Tongue (tissue), 3 donors: ENCODE measurements at places on chromosomes 11 and 22. TPM values are rescaled to one million over a fixed set of nuclear protein-coding genes. Genes with fewer than 3 reads are reported as not detected.

GRCh38 chr11:19828382-19829108 is 115.9 kb downstream of the NAV2 start:
- DNase-seq = no peak

DNA sequence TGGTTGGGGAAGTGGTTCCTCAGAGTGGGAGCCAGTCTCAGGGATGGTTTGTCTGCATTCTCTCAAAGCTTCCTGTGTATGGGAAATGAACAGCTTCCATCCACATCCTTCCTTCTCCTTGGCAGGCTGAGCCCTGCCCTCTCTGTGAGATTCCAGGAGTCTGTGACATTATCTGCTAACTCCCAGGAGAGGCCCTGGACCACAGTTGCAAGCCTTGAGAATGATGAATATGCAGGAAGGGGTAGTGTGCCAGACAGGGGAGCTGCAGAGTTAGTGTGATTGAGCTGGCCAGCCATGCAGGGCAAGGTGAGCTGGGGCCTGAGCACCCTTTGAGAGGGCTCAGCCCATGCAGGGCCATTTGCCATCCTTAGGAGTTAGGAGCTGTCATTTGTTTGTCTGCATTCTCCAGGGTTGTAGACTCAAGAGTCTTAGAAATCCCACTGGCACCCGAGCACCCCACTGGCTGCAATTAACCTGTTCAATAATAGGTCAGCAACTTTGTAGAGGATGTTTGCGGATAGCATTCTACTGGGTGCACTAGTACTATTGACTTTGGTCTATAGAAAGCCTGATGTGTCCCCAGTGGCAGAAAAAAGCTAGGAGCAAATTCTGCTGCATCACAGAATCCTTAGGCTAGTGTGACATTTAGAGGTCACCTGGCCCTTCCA is 299.0 kb upstream of the CADM1 start:
- no peak for DNase-seq

GRCh38 chr22:23800297-23801237 is 13.8 kb downstream of the SMARCB1 start:
- no peak for DNase-seq

DNA sequence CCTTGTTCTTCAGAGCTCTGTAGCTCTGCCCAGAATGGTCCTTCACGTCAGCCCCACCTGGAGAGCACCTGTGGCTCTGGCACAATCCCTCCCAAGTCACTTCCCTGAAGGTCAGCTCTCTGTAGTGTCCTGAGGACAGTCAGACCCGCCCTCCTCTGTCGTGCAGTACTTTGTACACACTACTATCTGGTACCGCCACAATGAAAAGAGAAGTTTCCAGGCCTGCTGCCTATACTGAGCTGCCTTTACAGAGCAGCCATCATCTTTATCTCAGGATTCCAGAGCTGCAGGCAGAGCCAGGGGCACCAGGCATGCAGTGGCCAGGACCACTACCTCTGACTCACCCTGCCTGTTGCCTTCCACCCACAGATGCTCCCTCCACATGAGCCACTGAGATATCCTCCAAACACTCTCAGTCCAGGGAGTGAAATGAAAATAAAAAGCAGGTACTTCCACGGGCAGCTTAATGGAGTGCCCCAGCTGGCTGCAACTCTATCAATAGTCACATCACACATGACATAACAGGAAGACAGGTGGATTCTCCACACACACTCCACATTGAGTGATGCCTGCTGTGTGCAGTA is 7.3 kb downstream of the PACSIN2 start:
- no peak for DNase-seq

- DNase-seq = no peak
Measured at GRCh38 chr11:5807580-5807979, 1.1 kb upstream of the OR52N2 start.

DNA sequence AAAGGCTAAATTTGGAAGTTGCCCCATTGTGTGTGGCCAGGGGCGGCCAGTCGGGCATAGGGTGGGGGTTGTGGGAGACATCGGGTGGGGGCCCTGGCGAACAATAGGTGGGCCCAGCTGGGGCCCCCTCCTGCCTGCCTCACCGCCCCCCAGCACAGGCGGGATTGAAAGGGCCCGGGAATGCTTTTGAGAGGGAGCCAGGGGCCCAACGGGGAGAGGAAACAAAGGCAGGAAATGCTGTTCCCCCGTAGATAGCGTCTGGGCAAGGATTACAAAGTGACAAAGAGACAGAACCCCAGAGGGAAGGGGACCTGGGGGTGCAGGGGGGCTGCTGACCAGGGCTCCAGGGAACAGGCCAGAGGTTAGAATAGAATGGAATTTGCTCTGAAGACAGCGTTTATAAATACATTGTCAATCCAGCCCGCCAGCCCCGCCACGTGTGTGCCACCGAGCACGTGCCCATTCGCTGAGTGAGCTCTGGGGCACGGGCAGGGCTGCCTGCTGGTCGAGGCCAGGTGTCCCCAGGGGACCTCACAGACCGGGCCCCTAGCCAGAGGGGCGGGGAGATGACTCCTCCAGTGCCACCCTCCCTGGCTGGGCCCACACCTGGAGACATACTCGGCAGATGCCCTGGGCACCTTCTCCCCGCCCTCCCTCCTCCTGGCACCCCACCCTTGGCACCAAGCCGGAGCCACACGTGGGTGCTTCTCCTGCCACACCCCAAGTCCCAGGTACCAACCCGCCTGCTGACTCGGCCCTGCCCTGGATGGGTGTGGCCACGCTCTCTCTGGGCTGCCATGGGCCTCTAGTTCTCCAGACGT is 9.7 kb downstream of the PDGFB start:
- DNase-seq = peak; percentile 63

DNA sequence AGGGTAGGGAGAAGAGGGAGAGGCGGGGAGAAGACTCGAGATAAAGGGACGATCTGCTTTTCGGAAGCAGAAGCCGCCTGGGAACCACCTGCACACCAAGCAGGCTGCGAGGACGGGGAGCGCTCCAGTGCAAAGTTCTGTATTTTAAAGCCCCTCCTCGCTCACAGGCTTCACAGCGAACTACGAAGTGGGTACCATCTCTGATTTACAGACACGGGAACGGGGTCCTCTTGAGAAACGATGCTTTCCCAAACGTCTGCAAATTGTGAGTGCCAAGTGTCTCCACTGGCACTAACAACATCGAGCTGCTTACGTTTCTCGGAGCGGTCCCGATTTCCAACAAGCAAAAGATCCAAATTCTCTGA is 700 bp upstream of the STX3 start:
- DNase-seq = peak; percentile 15

- peak; percentile 4 for DNase-seq
Measured at GRCh38 chr11:26096451-26096850, 235.5 kb upstream of the ANO3 start.

- no peak for DNase-seq
Measured at GRCh38 chr11:13294771-13295579, 17.4 kb downstream of the BMAL1 start.

DNA sequence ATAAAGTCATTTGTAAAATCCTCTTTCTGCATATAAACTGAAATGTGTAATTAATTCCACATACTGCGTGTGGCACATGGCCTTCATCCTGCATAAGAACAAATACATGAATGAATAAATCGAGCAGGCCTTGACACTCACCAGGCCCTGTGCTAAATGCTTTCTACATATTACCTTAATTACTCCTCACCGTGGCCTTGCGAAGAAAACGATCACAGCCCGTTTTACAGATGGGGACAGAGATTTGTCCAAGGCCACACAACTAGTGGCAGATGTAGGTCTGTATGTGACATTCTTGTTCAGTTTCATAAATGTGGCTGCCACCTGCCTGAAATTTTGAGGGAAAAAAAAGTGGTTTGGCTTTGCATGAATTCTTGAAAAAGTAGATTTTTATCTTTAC is 5.8 kb upstream of the CCND1 start:
- DNase-seq = no peak

GRCh38 chr11:11218629-11218986 is 134.4 kb downstream of the CSNK2A3 start:
- peak; percentile 48 for DNase-seq

- DNase-seq = no peak
Measured at GRCh38 chr11:78217650-78218541, 29.2 kb downstream of the USP35 start.

DNA sequence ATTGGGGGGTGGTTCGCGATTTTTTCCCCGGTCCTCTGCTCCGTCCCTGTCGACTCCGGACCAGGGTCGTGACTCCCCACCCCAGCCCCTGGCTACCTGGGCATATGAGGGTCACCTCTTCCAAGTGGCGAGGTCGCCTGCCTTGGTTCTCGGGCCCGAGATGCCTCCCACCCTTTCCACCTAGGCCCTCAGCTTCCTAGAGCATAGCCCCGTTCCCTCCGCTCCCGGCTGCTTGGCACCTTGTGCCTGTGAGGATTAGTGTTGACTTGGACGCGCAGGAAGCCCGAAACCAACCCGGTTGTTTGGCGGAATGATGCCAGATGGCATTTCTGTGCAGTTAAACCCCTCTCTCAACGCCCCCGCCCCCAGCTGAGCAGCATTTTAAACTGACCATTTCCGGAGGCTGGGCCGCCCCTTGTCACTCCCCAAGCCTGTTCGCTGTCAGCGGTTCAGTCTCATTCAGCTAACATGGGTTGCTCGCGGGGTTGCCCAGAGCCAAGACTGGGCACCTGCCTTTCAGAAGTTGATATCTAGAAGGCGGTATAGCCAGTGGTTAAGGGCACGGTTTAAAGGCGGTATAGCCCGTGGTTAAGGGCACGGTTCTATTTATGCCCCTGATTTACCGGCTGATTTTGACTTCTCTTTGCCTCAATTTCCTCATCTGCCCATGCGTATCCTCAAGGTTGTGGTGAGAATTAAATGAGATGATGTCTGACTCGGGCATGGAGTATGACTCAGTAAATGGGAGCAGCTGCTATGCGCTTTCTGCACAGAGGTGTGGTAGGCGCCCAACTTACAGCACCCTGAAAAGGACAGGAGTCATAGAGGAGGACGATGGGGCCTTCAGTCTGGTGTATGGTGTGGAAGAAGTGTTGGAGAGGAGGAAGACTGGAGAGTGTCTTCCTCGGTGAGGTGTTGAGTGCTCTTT is 639 bp downstream of the INCENP start:
- peak; percentile 57 for DNase-seq

DNA sequence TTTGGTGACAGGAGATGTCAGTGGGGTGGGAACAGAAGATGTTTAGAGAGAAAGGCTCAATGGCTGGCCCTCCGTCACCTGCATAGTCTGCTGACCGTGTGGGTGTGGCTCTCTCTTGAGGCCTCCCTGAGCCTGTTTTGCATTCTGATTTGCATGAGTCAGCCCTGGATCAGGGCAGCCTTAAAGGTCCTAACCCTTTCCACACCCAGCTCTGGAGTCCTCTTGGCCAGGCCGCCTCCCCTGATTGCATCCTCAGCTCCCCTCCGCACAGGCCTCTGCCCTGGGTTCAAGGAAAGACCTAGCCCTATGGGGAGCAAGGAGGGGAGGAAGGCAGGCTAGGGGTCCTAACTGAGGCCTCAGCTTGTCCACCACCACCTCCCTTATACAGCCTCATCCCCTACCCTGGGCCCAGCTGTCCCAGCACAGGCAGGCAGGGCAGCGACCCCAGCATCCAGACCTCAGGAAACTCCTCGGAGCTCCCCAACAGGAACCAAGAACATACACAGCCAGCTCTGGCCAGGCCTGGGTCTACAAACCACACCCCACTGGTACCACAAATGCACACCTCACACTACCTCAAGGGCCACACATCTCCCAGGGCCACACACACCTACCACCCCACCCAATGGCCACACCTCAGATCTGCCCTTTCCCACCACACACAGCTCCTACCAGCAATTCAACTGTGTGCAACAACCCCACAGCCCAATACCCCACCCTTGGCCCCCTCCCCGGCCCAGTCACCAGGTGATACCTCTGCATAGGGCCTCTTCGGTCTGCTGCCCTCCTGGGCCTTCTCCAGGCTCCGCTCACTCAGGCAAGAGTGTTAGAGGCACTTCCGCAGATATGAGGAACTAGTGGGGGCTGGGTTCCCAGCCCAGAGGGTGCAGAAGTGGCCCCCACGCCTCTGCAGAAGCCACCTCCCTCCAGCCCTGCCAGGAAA is 13.7 kb downstream of the ARAP1 start:
- no peak for DNase-seq

- DNase-seq = peak; percentile 51
Measured at GRCh38 chr11:8086001-8086479, 5.0 kb downstream of the TUB start.

GRCh38 chr22:24416095-24416494 is 11.3 kb upstream of the ADORA2A start:
- DNase-seq = peak; percentile 54

- no peak for DNase-seq
Measured at GRCh38 chr22:45127866-45128265, 35.9 kb upstream of the NUP50 start.

DNA sequence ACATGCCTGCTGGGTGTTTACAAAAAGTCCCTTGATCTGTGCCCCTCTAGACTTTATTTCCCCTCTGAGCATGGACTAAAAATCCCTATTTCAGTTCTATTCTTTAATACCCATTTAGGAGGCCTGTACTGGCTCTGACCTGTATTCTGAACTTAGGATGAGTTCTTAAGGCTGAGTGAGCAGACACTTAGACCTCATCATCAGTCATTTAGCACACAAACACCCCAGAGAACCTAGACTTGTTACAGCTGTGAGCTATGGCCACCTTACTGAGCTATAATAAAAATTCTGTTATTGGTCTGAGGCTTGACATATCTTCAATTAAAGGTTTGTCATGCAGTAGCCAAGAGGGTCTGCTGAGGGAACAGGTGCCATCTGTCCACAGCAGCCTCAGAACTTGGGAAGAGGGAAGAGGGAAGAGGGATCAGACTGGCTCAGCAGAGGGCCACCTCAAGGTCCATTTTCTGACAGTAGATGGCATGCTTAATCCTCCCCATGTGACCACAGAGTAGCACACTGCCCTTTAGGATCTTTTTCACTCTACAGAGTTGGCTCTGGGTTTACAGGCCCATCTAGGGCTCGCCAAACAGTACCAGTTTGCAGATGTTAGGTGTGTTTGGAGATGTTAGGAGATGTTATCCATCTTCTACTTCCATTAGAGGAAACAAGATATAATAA is 30.2 kb upstream of the RRM1 start:
- no peak for DNase-seq

DNA sequence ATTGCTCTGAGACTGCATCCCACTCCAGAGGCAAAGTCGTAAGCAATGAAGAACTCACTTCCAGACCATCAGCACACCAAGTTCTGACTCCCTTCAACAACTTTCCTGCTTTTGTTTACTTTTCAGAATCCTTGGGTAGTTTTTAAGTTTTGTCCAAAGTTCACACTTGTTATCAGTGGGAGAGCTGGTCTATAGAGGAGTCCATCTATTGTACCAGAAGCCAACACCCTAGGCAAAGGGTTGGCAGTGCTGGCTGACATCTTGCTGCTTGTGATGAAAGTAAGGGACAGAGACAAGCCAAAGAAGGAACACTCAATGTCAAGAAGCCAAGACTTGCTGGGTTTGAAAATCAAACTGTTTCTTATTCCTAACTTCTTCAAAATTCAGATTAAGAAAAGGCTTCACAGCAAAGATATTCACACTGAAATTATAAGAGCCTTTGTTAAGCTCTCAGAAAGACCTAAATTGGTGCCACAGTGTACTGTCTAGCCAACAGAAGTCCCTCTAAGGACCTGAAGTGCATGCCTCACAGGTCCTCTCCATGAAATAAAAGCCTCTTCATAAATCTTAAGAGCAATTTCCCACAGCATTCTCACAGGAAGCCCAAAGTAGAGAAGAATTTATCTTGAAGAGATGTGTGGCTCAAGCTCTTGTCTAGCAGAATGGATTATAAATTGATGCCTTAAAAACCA is 21.5 kb upstream of the LINC01488 start:
- no peak for DNase-seq

- DNase-seq = peak; percentile 96
Measured at GRCh38 chr11:33736148-33736812, at the start of gene CD59. CD59 (minus strand) TSS chr11:33736423; CDS start chr11:33722445, 13,978 bp downstream.

Gene ART1
- 4.2 TPM for total RNA-seq

Gene NRXN2
- 13.8 TPM for total RNA-seq

Gene FXYD2
- 3.6 TPM for total RNA-seq

Gene DTX4
- 14.8 TPM for total RNA-seq

Gene PRODH
- total RNA-seq = 7.6 TPM

Gene MS4A15
- not detected for total RNA-seq

Gene PHLDB1
- total RNA-seq = 103 TPM

Gene SCN4B
- 4.1 TPM for total RNA-seq
